ENCODE measurements at places on chromosomes 2 and 18. TPM values are rescaled to one million over a fixed set of nuclear protein-coding genes. Genes with fewer than 3 reads are reported as not detected.
A peak's percentile ranks its signal among the peaks of the same experiment; 100 is the strongest.

DNA sequence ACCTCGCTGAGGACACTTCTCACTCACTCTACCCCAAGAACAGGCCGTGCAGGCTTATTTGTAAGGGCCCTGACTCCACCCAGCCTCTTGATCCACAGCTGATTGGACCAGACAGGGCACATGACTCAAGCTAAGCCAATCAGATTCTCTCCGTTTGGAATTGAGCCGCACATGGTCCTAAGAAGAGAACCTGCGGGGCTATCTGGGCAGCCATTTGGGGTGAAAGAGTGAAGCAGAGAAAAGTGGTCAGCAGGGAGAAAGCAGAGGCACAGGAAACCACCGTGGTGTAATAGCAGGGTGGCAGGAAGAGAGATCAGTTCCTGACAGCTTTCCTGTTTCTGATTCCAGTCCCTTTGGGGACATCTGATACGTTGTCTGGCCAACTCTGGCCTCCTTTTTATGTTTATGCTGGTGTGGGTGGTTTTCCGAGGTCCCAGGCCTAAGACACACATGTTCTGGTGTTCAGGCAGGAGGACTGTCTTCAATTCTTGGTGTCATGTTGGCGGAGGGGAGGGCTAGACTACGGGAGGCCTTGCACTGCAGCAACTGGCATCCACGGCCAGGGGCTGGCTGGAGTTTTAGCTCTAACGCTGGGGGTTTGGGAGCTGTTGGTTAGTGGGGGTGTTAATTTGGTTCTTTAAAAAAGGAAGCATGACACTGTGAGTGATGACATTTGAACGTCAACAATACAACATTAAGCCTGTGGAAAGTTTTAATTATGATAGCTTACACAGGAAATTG is 26.1 kb upstream of the SPTBN1 start:
- DNase-seq, result no peak

DNA sequence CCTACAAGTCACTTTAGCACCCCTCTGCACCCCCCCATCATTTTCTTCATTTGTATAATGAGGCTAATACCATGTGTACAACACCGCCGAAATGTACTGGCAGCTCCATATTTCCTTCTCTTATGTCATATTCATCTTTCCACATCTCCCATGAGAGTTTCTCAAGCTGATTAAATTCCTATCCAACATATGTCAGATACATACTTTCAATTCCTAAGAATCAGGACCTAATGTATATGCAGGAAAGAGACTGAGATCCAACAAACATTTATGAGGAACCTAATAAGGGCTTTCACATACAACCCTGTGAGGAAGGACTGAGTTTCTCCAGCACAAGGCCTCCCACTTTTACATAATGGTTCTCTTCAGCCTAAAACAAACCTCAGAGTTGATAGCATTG is 41.9 kb downstream of the PRKD3 start:
- peak; percentile 61 for DNase-seq

- DNase-seq, result no peak
Measured at GRCh38 chr2:199668645-199669044, 182.3 kb downstream of the FTCDNL1 start.

GRCh38 chr2:95402370-95403203 is at the start of gene FAHD2A:
Gene FAHD2A, plus strand, starts transcription at chr2:95402708. Its CDS starts 2,851 bp downstream, at chr2:95405559.
- peak; percentile 99 for DNase-seq

GRCh38 chr18:74806073-74806472 is 208.4 kb downstream of the ZNF407 start:
- peak; percentile 49 for DNase-seq

GRCh38 chr2:216320852-216321251 is 51.4 kb downstream of the MARCHF4 start:
- no peak for DNase-seq

Gene ARHGAP25
- total RNA-seq, result 3.0 TPM

Gene FBXO48
- 0.46 TPM for total RNA-seq

Gene HOXD12
- not detected for total RNA-seq

Gene MERTK
- 8.7 TPM for total RNA-seq

Data from cardiac muscle cell (in vitro differentiated cells and primary cell).